ENCODE measurements at places on chromosomes 6 and 20.

DNA sequence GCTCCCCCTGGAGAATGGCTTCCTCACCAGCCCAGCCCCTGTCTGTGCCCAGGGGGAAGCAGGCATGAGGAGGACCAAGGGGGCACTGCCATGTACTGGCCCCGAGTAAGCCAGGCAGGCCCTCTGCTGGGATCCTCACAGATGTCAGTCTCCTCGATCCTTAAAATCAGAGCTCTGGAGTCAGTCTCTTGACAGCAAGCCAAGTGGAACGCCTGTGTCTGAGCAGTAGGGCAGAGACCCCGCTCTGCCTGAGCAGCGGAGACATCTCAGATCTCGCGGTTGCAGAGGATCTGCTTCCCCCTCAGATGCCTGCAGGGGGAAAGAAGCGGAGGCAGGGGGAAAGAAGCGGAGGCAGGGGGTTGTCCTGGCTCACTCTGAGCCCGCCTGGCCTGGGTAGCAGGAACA, 92.6 kb downstream of the SNX5 start:
- no peak for DNase-seq

DNA sequence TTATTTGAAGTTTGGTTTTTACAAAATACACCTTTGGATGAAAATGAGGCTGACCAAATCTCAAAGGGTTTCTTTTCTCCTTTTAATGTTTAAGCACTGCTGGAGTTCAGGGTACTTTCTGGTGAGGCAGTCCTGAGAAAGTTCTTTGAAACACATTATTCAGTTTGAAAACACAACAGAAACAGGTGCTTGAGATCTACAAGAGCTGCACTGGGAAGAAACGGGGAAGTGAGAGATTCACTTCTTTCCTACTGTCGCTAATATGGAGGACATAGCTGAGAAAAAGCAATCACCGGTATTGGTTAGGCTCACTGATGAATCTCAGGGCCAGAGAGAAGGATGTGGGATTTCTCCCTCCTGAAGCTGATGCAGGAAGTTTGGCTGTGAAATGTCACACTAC, 22.9 kb upstream of the TMEM170B start:
- no peak for DNase-seq

DNA sequence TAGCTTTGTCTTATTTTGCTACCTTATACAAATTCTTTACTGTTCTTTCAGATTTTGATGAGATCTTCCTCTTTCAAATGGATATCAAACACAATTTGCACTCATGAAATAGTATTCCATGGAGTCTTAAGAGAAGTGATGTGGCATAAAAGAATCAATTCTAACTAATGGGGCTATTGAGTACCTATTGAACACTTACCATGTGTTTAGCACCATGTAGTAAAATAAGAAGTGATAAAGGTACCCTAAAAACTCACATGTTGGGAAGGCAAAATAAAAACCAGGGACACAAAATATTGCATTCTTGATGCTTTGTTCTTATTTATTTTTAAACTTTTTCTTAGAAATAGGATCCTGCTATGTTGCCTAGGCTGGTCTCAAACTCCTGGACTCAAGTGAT, 56.2 kb downstream of the KIF13A start:
- no peak for DNase-seq

DNA sequence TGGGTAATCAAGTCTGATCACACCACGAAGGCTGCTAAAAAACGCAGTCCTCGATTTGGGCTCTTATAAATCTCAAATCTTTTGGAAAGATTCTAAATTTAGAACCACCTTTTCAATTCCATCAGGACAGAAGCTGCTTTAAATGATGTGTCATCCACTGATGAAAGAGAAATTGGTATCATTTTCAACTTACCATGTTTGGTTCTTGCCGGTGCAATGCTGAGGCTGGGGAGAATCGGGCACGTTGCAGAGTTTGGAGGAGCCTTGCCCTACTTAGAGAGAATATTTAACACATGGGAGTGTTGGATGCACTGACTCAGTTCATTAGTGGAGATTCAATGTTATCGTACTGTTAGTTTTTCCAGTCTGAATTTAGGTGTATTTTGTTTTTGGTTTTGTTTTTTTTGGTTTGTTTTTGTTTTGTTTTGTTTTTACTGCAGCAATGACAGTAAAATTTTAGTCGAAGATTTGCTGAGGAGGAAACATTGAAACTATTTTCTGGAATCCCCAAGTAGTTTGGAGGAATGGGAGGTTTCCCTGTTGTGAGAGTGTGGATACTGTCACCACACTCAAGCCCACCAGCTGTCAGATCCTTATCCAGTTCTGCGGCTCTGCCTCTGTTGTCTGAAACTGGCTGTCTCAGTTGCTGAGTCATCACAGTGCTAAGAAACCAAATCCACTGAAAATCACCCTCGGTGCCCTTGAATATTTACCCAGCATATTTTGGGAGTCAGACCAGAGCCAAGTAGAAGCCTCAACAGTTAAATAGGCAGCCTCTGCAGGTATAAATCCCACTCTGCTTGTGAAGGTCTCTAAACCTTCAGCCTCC, 497.0 kb downstream of the BTBD3 start:
- no peak for DNase-seq

DNA sequence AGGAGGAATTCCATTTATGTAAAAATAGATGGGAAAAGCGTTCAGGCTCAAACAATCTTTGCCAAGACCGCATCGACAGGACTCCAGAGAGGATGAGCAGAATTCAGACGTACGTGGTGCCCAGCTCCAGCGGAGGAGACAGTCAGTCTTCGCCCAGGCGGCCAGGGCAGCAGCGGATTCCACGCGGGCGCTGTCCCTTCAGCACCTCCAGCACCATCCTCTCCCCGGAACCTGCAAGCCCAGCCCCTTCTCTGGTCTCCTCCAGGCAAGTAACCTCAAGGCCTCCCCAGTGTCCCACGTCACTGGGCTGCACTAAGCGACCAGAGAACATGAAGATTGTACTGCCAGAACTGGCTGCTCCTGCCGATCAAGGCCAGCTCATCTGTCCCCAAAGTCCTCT, 2.8 kb upstream of the KCNQ2 start:
- DNase-seq: no peak

Data from activated gamma-delta T cell treated with anti-CD3 and anti-CD28 coated beads, Interleukin-2, amount 50 U/mL, for 16 hours (primary cell).